ENCODE measurements at places on chromosomes 1 and 21.

DNA sequence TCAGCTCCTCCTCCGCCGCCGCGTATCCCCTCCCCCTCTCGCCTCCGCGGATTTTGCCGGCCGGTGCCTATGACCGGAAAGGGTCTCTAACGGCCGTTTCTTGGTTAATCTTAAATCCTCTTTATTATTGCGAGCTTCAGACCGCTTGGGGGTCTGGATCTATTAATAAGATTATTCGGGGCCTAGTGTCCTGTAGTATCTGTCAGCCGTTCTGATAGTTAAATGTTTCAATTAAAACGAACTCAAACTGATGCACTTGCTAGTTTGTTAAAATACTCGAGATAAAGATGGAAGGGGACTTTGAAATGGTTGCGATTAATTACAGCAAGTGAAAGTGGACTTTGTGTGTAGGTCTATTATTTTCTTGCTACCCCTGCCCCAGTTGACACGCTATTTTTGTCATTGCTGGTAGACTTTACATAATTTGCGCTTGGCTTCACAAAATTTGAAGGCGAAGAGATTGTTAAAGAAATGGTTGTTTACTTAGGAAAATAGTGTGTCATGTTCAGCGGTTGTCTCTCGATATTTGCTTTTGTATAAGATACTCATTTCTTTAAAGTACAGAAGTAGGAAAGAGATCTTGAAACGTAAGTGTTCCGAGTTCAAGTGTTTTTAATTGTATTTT, 779 bp downstream of the SON start:
- peak; percentile 73 for DNase-seq

DNA sequence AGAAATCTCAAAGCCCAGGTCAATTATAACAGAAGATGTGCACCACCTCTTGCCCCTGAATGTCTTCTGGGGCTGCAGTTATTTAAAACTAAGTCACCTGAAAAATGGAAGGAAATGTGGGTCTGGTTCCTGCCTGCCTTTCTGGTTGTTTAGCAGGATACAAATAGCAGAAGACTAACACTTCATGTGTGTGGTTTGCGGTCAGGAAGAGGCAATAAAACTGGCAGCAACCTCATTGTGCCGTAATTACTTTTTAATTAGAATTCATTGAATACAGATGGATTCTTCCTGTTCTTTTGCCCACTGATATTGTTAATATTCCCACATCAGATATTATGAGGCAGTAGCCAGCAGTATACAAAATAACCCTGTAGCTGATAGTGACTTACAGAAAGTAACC, 345.7 kb downstream of the ZNF326 start:
- DNase-seq = no peak

DNA sequence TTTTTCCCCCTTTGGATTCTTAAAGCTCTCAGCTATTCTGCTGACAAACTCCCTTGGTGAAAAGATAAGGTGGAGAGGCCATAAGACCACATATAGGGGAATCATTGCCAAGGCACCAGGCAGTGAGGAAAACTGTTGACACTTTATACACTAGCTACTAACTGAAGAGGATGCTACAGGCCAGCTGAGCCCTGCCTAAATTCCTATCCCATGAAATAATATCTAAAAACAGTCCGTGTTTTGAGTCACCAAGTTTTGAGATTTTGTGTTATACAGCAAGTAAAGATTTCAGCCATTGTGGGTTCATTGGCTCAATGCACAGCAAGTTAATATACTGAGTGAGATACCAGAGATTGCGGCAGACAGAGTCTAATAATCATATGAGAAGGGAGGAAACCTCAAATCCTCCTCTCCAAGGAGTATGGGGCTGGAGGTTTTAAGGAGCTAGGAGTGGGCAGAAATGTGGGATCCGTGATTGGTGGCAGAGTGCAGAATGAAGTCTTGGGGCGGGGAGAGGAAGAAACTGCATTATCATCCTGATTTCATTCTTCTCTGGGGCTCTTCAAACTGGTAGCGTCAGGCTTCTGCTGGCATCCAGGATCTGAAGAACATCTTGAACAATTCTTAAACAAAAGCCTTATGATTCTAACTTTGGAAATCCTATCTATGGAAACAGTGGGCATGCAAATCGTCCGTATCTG, 9.2 kb downstream of the CLDN8 start:
- no peak for DNase-seq

DNA sequence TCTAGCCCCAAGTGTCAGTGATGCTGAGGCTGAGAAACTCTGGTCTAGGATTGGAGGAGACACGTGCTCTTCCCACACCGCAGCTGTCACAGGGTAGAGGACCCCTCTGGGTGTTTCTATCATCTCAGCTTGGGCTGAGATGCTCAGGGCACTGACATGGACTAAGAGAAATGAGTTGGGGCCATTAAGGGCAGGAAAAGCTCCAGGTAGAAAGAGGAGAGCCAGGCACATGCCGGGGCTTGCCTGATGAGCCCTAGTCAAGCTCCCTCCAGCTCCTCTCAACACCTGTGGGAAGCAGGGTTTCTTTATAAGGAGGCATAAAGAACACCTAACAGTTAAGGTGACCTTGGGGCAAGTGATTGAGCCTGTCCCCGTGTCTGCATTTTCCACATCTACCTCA, 17.3 kb downstream of the ABCA4 start:
- no peak for DNase-seq

Data from left ventricle myocardium superior (tissue), 1 donor.